ENCODE measurements at places on chromosomes 2 and 18.
A peak's percentile ranks its signal among the peaks of the same experiment; 100 is the strongest.

DNA sequence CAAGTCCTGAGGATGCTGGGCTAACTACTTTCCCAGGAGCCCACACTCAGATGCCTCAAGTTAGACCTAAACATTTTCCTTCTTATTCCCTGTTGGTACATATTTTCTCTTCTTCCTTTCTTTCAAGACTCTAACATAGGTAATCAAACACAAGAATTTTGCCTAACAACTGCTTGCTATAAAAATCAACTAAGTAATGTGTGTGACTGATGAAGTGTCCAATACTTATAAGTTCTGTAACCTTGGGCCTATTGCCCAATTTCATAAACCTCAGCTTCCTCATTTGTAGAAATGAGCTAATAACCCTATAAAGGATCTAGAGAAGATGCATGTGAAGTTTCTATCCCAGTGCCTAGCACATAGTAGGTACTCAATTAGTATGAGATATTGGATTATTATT lies 31.6 kb upstream of the PIK3C3 start:
- no peak for DNase-seq

DNA sequence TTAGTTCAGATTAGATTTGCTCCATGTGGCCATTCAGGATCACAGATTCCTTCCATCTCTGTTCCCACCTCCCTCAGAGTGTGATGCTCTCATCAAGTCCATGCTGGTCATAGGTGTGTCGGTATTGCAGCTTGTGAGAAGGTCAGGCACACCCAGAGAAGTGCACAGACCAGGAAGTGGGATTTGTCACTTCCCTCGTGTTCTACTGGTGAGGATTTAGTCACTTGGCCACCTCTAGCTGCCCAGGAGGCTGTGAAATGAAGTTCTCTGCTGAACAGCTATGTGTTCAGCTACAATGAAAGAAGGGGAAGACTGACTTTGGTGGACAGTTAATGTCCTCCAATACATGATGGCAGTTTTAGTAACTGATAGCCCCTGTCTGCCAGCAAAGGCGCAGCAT lies 3.5 kb upstream of the LANCL1 start:
- DNase-seq, result no peak

DNA sequence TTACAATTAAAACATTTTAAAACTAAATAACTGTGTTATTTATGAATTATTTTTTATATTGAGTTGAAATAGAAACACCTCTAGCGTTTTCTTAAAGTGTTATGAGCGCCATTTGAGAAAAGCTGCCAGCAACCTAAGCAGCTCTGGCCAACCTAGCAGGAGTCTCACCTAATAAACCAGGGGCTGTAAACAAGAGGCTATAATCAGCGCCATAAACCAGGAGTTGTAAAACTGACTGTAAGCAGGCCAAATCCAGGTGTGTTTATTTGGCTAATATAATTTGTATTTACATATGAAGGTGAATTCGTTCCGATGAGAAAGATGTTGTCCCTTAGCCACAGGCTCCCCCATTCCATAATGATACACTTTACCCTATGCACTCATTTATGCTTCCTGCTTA lies 34.7 kb downstream of the LRRTM1 start:
- DNase-seq, result no peak

DNA sequence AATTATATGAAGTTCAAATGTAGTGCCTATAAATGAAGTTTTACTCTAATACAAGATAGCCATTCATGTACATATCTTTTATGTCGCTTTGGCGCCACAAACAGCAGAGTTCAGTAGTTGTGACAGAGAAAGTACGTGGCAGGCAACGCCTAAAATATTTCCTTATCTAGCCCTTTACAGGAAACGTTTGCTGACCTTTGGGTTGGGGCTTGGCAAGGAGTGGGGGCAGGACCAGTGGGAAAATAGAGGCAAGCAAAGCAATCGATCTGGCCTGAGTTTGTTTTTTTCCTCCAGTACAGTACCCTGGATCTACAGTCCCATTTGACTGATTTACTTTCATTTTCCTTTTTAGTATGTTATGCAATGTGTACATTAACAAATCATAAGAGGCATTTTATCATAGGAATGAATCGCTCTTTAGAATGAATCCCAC lies 13.1 kb downstream of the CCDC68 start:
- no peak for DNase-seq

- DNase-seq, result no peak
Measured at GRCh38 chr2:60888853-60889252, 7.5 kb downstream of the REL start.

- DNase-seq, result no peak
Measured at GRCh38 chr18:74316257-74317170, 875 bp downstream of the C18orf63 start.

DNA sequence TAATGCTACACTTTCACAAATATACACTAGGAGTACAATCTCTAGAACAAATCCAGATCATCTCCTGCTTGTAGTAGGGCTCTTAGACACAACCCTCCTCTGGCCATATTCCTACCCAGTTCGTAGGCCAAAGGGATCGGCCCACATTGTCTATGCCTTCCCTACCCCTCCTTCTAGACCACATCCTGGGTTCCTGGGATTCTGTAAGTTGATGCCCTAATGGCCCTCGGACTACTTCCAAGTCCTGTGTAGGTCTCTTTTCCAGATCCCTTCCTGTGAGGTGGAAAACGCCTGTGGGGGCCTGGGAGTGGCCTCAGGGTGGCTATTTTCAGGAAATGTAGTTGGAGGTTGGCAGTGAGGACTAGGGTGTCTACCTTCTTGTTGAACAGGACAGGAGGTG lies 289.7 kb downstream of the ZNF385B start:
- no peak for DNase-seq

GRCh38 chr18:74171910-74172606 lies 23.7 kb downstream of the TIMM21 start:
- DNase-seq, result no peak

DNA sequence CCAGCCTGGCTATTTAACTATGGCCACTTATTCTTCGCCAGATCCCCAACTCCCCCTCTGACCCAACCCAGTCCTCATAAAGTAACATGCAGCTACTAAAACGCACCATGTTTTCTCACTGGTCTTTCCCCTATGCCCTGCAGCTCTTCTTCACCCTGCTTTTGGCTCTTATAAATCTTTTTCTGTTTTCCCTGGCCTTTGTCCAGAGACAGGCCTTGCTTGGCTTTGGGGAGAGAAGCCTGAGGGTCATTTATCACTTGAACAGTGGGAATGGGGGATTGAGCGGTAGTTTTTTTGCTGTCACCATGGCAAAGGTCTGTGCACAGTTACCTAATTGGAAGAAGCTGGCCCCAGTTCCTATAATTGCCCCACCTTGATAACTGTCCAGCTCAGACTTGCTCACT lies 202.9 kb upstream of the NT5C1B start:
- DNase-seq, result no peak

- DNase-seq, result no peak
Measured at GRCh38 chr2:105470979-105471378, 72.1 kb upstream of the FHL2 start.

- no peak for DNase-seq
Measured at GRCh38 chr18:49013961-49014604, 63.3 kb upstream of the SMAD7 start.

- DNase-seq, result no peak
Measured at GRCh38 chr2:206001912-206002311, 84.1 kb downstream of the INO80D start.

GRCh38 chr2:14189929-14190328 lies 442.6 kb upstream of the LRATD1 start:
- DNase-seq, result no peak

GRCh38 chr2:146457221-146457620 lies 1387.6 kb upstream of the ACVR2A start:
- DNase-seq, result no peak

GRCh38 chr2:235634435-235635158 lies 140.8 kb downstream of the AGAP1 start:
- no peak for DNase-seq

DNA sequence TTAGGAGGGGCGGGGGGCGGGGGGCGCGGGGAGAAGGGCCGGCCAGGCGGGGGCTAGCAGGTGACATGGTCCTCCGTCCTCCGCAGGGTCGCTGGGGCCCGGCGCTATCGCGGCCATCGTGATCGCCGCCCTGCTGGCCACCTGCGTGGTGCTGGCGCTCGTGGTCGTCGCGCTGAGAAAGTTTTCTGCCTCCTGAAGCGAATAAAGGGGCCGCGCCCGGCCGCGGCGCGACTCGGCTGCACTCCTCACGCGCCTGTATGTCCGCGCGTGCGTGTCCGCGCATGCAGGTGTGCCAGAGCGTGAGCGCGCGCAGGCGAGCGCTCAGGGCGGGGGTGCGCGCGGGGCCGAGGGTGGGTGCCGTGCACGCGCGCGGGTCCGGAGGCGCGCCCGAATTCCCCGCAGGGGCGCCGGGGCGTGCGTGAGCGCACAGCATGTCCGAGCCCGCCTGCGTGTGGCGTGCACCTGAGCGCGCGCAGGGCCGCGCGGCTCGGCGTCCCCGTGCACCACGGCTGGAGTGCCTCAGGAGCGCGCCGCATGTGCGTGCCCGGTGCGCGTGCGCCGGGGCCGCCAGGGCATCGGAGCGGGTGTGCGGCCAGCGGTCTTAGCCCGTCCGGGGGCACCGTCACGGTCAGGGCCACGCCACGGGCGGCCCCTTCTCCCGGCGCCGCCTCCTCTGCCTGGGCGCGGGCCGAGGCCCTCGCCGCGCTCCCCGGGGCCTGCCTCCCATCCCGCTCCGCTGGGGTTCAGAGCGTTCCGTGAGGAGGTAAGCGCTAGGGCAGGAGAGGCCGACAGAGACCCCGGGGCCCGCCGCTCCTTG lies 6.3 kb downstream of the SNORC start:
- DNase-seq, result peak; percentile 17

DNA sequence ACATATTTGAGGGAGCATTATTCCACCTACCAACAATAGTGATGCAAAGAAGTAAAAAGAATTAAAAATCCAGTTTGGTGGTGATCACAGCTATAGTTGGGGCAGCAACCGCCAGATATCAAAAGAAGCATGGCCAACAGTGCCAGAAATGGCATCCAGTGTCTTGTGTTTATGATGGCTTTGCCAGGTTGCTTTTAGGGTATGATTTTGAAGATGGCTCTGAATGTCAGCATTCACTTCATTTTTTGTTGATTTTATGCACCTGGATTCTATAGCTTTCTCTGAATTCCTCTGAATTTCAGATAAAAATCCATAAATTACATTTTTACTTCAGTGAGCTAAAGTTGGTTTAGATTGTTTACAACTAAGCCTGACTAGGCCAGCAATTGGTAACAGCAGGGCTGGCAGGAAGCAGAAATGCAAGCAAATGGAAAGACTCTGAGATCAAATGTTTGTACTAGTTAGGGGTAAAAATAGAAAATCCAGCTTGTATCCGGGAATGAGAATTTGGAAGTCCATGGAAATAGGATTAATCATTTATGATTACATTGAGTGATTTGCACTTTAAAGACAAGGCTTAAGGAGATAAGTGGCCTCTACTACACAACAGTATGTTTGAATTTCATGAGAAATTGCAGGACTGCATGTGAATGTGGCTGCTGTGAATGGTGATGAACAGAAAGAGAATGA lies 40.4 kb downstream of the COL3A1 start:
- no peak for DNase-seq

GRCh38 chr2:216555274-216555673 lies 56.6 kb downstream of the RPL37A start:
- DNase-seq, result no peak

Data from T-helper 1 cell (primary cell).